ENCODE measurements at places on chromosomes 5 and 9. TPM values are rescaled to one million over a fixed set of nuclear protein-coding genes. Genes with fewer than 3 reads are reported as not detected.
A peak's percentile ranks its signal among the peaks of the same experiment; 100 is the strongest.

Gene C9orf57
- not detected for total RNA-seq

Gene CHD1
- 42.7 TPM for total RNA-seq

Gene ALAD
- total RNA-seq: 40.6 TPM

DNA sequence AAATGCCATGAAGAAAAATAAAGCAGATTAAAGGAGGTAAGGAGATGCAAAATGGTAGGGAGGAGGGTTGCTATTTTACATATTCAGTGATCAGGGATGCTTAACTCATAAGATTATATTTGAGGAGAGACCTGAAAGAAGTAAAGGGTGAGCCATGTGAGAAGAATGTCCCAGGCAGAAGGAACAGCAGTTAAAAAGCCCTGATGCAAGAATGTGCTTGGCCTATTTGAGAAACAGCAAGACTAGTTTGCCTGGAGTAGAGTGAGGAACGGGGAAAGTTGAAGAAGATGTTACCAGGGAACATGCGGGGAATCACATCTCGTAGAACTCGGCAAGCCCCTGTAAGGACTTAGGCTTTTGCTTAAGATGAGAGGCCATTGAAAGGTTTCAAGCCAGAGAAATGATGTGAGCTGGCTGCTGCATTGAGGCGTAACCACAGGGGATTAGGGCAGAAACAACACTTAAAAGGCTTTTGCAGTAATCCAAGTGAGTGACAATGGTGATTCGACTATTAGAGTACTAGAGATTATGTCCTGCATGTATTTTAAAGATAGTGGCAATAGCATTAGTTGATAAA, 198.7 kb downstream of the VPS13A start:
- no peaks in the 10 kb centered on the region for H3K27me3 ChIP-seq
- no peak overlapping the region for H3K4me3 ChIP-seq
- DNase-seq: no peak
- no peaks in the 10 kb centered on the region for H3K4me1 ChIP-seq
- peaks cover 16% of the 10 kb centered on the region for H3K36me3 ChIP-seq

Gene SPINK13
- not detected for total RNA-seq

GRCh38 chr5:119312403-119312802, 43.4 kb upstream of the TNFAIP8 start:
- DNase-seq: no peak
- peaks cover 67% of the 10 kb centered on the region for H3K36me3 ChIP-seq
- peak overlapping the region; percentile 85 for H3K27ac ChIP-seq
- no peaks in the 10 kb centered on the region for H3K27me3 ChIP-seq

Gene ENTREP1
- not detected for total RNA-seq
